ENCODE measurements at places on chromosomes 7 and 10. TPM values are rescaled to one million over a fixed set of nuclear protein-coding genes. Genes with fewer than 3 reads are reported as not detected.

GRCh38 chr7:30977896-30978564 is 14.3 kb downstream of the GHRHR start:
- no peak for DNase-seq

DNA sequence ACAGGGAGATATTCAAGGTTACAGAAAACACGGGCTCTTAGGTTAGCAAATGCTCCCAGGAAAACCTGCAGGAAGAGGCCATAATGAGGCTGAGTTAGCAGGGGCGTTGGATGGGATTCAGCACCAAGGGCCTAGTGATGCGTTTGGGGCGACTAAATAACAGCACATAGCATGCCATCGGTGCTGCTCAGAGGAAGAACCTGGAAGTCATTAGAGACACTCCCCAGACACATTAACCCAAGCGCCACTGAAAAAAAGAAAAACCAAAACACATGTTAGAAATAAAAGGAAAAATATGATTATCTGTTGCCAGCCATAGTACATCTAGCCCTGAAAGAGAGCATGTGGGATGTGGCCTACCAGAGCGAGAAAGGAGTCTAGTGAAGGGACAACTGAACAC is 28.8 kb upstream of the OPALIN start:
- no peak for DNase-seq

DNA sequence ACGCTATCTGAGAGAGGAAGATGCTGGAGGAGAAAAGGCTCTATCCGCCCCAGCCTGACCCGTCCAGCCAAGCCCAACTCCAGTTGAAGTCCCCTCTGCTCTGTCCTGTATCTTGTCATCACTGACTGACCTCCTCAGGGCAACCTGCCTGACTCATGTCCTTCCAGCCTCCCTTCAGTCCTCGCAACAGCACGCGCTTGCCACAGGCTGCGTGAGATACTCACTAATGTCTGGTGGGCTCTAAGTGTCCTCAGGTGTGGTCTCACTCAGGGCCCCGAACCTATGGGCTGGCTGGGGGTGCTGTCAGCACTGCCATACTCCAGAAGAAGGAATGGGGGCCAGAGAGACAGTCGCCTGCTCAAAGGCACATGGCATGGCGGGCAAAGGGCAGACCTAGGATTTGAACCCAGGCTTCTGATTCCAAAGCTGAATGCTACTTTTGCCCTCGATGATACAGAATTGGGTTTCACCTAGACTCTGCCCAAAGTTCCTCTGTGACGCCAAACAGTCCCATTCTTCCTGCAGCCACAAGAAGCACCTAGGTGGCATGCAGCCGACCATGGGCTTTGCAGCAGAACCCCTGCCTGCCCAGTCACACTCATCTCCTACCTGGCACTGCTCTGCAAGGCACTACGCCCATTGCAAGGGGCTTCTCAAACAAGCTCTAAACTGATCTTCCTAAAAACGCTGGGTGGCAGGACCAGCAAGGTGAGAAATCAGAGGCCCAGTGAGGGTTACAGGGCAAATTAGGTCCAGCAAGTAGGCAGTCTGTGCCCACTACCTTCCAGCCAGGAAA is 8.5 kb downstream of the FAM53B start:
- no peak for DNase-seq

- no peak for DNase-seq
Observed at GRCh38 chr10:89503151-89503550, 32.2 kb downstream of the SLC16A12 start.

- no peak for DNase-seq
Observed at GRCh38 chr10:30782537-30783461, 153.2 kb upstream of the LYZL2 start.

DNA sequence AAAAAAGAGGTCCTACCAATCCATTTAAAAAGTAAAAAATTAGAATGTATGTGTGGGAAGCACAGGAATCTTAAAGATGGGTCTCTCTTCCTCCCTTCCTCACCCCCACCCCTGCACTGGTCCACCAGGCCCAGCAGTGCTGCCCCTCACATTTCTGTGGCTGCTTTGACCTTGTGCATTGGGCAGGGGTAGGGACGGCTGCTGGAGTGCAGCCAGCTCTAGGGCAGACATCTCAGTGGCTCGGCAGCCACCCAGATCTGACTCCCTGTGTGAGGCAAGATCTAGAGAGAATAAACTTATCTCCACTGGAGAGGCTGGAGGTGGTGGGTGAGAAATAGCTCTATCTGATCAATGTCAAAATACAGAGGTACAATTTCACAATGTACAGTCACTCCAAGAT is 6.7 kb downstream of the FAM180A start:
- no peak for DNase-seq

GCK gene
- total RNA-seq, result 1.8 TPM

CHST3 gene
- total RNA-seq, result 18.1 TPM

KLHL7 gene
- 162 TPM for total RNA-seq
